Pulmonary artery endothelial cell (primary cell): ENCODE measurements at places on chromosomes 4 and X.

- DNase-seq, result no peak
Measured at GRCh38 chr4:158327525-158327924, 117.2 kb downstream of the TMEM144 start.

DNA sequence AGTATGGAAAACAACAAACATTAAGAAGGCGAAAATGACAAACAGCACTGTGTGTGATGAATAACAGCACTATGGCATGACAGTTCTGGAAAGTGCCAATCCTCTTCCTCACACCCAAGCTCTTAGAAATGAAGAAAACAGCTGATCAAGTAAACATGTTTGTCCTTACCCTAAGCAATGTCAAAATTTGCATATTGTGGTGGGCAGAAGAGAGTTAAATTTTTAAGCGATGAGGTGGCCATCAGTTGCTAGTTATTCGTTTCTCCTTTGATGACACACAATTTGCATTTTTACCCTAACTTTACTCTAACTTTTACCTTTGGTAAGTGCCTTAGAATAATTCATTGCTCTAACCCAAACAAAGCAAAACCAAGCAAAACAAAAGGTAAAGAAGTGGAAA lies 8.8 kb downstream of the PROM1 start:
- DNase-seq, result no peak

GRCh38 chr4:141922236-141922635 lies 285.9 kb downstream of the IL15 start:
- DNase-seq, result no peak

DNA sequence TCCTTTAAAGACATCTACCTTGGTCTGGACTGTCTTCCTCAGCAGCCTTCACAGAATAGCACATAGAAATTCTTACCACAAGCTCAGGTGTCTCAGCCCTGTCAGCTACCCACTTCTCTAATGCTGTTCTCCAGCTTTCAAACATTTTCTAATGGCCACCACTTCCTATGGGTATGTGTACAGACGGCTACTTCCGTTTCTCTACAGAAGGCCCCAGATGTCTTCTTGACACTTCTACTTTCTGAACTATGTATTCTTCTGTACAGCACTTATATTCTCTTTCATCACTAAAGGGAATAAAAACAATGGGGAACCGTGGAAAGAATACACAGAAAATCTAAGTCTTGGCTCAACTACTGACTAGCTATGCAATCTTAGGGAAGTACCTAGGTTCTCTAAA lies 13.3 kb downstream of the OPHN1 start:
- no peak for DNase-seq

GRCh38 chr4:42638993-42639392 lies 17.9 kb downstream of the ATP8A1 start:
- DNase-seq, result no peak

DNA sequence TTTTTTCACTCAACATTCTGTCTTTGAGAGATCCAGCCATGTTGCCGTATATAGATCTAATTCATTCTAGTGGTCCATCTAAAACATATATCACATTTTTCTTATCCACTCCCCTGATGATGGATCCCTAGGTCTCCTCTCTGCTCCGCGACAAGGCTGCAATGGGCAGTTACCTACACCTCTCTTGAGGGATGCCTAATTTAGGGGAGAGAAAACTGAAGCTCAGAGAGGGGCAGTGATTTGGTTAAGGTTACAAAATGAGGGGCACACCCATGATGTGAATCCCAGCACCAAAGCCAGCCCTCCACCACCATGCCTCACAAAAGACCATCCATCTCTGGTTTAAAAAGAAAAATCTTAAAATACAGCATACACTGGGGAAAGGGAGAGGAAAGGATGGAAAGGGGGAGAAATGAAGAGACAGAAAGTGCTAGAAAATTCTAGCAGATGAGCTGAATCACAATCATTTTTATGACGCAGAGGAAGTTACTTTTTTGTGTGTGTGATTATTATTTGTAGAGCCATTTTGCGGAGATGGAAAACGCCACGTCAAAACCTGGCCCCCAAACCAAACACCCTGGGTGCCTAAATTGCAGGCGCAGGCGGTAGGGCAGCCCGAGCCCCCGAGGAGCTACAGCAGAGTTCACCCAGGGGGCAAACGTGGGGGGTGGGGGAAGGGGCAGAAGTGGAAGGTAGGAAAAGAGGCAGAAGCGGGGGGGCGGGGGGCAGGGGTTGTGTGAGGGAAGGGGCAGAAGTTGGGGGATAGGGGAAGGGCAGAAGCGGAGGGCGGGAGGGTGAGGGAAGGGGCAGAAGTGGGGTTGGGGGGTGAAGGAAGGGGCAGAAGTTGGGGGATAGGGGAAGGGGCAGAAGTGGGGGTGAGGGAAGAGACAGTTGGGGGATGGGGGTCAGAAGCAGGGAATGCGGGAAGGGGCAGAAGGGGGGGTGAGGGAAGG lies 1.3 kb upstream of the TSPYL2 start:
- no peak for DNase-seq

DNA sequence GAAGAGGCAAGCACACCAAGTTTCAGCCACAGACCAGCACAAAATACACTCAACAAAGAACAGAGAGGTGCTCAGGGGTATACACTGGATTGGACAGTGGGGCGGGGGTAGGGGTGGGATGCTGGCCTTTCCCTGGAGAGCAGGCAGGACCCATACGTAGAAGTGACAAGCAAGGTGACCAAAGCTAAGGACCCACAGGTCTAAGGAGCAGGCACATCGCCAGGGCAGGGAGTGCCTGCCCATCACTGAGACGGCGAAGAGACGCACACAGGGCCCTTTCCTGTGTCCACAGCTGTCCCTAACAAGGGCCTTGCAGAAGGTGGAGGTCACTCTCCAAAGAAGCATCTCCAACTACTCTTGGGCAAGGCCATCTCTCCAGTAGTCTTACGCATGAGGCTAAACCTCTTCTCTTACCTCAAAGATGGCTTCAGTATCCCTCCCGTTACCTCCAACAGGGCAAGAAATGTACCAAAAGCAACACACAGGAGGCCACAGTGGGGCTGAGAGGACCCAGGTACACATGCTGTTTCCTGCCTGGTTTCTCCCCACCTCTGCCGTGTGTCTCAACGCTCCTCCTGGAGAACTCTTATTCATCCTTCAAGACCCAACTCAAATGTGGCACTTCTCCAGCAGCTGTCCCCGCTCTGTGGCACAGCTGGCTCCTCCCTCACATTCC lies 6.5 kb downstream of the WDR1 start:
- DNase-seq, result no peak

- DNase-seq, result no peak
Measured at GRCh38 chr4:87024201-87024600, 89.4 kb downstream of the AFF1 start.

DNA sequence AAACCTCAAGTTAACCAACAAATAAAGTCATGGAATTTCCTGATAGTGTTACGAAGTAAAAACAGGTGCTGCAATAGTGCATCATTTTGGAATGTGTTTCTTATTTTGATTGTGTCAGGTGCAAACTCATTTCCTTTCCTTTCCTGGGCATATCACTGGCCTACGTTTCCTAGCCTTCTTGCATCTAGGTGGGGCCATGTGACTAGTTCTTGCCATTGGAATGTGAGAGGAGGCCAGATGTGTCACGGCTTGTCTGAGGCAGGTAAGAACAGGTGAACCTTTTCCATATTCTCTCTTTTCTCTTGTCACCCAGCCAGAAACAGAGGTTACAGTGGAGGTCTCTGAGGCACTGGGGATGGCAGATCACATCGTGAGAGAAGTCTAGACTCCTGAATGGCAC lies 868.0 kb downstream of the RPA4 start:
- DNase-seq, result no peak

DNA sequence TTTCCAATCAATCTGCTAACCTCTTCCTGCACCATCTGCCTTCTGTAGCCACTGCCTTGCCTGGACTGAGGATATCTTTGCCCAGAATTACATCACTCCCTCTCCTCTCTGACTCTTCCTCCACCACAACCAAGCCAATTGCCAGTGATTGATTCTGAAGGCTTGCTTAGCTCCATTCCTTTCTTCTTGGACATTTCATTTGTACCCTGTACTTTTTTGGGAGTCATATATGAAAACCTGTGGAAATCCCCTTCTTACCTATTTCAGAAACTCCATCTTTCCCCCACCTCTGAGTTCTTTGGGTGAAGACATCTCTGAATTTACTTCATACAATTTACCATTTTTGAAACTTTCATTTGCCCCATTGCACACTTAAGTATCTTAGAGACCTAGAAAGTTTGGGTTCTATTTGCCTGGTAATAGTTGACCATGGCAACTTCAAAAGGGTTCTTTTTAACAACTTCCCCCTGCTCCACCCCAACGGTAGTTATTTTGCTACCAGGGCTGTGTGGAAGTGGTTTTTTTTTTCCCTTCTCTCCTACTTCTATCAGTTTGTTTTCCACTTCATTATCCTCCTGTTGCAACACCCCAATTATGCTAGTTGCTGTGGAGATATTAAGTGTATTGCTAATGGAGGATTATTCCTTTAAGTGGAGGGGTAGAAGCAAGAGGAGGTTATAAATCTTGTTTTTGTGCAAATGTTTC lies 14.3 kb downstream of the SGMS2 start:
- DNase-seq, result no peak

GRCh38 chr4:83115656-83116285 lies 1.2 kb upstream of the PLAC8 start:
- DNase-seq, result no peak

DNA sequence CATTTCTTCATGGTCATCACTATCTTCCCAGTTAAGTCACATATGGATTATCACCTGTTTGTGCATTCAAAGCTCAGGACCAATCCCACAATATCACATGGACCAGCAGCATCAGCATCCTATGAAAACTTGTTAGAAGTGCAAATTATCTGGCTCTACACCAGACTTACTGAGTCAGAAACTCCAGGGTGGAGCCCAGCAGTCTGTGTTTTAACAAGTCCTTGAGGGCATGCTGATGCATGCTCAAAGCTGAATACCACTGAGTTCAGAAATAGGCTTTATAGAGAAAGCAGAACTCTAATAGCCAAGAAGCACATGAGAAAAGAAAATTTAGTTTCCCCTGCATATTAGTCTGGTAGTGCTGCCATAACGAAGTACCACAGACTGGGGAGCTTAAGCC lies 62.4 kb upstream of the GABRQ start:
- DNase-seq, result no peak

DNA sequence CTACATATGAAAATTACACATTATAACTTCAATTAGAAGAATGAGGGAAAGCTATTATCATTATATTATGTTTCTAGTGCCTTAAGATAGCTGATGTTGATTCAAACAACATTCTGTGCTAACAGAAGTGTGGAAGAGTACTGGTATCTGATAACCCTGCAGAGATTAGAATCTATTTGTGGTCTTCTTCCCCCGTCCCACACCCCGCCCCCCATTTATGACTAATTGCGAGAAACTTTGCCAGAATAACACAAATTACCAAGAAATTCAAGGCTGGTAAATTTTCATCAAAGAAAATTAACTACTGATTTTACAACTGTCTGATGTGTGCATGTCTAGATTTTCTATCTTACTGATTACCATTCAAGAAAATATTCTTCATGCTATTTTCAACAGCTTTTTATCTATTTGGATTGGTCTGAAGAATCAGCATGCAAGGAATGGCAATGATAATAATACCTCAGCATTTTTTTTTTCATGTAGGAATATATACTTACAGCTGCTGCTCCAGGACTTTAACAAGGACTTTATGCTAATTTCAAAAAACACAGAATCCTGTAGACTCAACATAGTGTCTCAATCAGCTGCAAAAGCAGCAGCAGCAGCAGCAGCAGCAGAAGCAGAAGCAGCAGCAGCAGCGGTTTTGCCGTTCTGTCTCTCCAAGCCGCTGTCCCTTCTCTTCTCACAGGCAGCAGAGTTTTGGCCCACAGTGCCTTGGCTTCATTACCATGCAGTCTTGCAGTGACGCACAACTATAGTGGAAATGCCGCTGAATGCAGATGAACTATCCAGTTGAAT lies 126.7 kb downstream of the FRYL start:
- no peak for DNase-seq

DNA sequence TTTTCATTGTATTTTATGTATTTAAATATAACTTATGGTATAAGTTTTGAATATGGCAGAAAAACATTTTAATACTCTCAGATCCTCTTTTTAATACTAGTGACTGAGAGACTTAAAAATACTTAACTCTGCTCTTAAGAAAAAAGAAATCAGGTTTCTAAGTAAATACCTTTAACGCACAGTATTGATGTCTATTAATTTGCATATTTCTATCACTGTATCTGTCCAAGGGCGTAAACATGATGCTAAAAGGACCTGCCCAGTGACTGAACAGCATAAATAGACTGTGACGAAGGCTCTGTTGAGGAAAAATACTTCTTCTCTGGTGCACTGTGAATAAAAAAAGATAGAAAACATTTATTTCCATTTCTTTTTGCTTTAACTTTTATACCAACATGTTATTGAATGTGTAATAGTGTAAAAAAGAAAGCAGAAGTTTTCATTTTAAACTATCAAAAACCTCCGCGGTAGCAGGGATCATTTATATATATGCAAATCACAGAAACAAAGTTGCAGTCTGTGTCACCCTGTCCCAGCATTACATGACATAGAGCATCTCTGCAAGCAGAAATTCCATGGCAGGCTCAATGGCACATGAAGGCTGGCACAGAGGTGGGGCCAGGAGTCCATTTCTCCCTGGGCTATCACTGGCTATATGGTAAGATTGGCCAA lies 75.4 kb downstream of the ZAR1 start:
- no peak for DNase-seq

DNA sequence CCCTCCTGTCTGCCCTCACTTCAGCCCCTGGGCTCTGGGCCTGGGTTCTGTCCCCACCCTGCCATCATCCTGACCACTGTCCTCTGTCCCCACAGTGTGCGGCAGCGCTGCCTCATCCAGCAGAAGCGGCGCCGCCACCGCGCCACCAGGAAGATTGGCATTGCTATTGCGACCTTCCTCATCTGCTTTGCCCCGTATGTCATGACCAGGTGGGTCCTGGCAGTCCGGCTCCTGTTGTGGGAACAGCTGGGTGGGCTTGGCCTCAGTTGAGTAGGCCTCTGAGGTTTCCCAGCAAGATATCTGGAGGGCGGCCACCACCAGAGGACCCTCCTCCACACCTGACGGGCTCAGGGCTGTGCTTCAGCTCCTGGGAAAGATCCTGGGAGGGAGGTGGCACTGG lies 2.2 kb downstream of the GPR78 start:
- no peak for DNase-seq
